Inflammatory macrophage (primary cell): ENCODE measurements at places on chromosomes 11 and 22.

DNA sequence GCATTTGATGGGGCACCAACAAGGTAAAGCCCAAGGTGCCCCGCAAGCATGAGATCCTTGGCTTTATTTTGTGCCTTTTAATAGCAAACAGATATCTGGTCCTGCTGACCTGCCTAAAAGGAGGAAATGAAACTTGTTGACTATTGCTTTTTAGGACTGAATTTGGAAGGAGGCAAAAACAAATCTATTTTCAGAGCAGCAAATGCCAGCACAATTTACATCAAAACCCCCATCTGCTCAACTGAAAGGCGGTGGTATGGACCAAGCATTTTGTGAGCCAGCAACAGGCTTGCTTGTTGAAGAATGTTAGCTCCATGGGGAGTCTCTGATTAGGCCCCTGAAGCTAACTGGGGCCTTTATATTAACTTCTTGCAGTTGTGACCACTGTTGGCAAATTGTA, 192.6 kb upstream of the E2F8 start:
- DNase-seq: no peak

GRCh38 chr11:67680696-67681470, 6.5 kb upstream of the ALDH3B2 start:
- no peak for DNase-seq

DNA sequence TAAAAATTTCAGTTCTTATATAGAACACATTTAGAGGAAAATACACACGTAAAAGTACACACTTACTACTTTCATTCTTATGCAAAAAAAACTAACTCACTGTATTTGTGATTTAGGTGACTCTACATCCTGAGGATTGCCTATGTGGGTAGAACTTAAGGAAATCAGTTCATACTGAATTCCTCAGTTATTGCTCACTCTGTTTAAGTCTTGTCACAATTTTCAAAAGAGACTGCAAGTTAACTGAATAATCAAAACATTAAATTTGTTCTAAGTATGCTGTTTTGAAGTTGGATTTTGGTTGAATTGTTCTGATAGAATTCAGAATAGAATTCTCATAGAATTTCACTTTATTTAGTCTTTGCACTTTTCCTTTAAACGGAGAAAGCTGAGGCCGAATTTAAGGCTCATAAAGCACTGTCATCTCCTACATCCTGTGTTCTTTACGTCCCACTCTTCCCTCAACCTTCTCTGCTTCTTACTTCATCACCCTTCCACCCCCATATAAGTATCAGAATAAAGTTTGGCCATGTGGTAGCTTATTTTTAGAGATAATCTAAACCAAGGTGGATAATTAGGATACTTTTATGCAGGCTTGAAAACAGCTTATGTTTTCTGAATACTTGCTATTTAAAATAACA, 59.8 kb downstream of the APOL5 start:
- DNase-seq: no peak

DNA sequence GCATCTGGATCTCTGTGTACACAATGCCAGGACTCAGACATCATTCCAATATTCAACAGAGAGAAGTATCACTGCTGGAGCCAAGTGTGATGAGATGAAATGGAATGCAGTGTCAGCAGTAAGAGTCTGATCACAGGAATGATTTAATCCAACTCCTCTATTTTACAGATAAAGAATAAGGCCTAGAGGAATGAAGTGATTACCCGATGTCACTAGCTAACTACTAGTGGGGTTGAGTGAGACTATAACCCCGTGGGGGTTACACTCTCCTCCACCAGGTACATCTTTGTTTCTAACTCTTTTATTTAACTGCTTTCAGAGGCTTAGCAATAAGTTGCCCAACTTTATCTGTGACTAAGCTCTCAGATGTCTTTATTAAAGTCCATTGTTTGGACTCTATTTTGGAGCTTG, 94.2 kb upstream of the FAT3 start:
- no peak for DNase-seq

DNA sequence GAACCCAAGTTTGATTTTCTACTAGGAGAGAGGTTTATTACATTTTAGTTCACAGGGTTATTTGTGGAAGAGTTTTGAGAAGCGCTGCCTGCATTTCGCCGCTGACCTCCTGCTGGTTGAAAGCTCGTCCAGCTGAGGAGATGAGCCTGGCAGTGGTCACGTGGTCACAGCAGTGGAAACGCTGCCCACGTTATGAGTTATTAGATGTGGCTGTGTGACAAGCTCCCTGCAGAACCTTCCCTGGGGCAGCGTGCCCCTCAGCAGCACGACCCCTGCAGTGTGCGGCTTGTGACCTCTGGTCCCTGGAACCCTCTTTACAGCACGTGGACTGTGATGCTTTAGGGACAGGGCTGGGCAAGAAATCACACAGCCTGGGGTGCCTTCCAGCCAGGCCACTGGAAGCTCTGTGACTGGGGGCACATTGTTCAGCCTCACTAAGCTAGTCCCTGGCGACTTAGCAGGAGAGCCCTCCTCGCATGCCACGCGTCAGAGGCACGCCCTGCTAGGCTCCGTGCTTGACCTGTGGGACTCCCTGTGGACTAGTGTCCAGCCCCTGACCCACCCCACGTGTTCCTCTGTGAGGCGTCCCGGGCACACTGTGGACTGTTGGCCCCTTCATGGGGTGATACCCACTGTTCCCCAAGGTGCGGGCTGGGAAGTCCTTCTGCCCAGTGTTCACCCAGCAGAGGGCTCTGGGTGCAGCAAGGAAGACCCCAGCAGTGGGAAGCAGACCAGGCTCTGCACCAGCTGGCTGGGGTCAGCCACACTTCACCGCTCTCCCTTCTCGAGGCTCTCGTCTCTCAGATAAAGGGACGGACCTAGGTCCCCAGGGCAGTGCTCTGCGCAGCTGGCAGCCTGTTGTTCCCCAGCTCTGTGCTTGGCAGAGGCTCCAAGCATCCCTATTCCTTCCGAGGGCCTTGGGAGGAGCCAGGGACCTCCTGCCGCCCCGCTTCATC, 349.5 kb downstream of the TBC1D22A start:
- no peak for DNase-seq

GRCh38 chr11:83691451-83691950, 405.3 kb upstream of the CCDC90B start:
- no peak for DNase-seq

DNA sequence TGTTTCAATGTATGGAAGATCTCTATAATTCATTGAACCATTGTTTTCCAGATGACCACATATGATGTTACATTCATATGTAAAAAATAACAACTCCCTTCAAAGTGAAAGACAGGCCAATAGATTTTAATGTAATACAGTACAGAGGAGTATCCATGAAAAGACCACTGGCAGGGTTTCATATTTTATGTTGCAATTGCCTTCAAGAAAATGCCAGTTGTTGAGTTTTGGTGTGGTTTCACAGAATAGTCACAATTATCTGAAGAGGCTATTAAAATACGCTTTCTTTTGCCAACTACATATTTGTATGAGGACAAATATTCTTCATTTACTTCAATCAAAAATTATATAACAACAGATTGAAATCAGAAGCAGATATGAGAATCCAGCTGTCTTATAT, 14.3 kb downstream of the AMOTL1 start:
- DNase-seq: no peak

DNA sequence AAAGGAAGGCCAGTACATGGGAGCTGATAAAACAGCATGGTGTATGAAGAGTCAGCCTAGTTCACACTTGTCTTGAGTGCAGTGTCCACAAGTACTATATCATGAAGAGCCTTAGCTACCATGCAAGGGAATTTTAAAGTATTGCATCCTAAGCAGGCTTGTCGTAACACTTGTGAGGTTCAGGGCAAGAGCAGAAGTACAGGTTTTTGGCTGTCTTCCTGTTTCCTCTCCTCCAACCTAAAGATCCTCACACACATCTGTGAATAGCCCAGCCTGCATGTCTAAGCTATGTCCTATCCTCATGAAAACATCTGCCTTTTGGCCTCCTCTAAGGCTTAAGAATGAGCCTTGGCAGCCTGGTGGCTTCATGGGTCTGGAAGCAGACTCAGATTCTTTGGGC, 34.6 kb upstream of the TMEM123 start:
- DNase-seq: peak; percentile 29

GRCh38 chr11:28654191-28654590, 546.0 kb downstream of the METTL15 start:
- no peak for DNase-seq

DNA sequence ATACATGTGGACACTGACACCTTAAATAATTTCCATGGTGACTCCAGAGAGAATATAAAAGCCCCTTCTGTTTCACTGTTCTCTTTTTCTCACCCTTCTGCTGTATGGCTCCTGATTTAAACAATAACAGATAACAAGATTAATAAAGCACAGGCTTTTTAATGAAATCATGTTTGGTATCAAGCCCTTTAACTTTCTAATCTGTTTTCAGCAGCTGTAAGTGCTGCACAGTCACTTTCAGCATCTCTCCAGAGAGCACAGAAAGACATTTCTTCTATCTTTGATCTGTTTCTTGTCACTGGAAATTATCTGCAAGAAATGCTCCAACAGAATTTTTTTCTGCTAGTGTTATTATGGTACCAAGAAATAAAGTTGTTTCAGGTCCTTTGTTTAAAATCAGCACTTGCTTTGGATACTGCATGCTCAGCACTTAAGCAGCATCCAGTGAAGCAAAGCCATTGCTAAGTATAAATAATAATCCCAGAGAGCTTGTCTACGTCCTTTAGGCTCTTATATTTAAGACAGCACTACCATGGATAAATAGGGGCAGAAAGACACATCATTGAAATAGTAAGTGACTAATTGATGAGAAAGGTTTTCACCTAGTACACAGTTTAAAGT, 134.2 kb upstream of the CARD18 start:
- DNase-seq: no peak

DNA sequence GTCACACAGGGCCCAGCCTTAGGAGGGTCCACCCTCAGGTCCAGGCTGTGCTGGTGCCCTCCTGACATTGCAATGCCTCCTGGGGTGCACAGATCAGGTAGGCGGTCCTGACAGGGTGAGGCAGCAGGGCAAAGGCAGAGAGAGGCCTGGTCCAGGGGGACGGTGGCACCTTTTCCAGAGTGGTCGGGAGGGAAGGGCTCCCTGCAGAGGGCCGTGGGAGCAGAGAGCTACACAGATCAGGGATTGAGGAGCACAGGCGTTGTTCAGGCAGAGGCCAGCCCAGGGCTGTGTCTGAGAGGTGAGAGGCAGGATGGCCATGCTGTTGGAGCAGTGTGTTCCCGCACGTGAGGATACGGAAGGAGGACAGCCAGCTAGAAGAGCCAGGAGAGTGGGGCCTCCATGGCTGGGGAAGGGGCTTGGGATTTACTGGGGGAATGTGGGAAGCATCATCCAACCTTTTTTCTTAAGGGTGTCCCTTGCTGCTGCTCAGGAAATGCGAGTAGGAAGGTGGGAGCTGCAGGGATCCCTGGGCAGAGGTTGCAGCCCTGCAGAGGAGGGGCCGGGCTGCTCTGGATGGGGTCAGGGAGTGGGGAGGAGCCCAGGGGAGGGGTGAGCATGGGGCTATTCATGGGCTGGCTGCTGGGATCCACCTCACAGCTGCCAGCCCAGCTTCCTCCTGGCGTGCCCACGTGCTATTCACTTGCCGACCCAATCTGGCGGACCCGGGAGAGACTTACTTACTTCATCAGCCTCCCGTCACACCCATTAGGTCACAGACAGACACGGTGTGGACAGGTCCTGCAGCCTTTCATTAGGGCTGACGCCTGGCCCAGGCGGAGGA, 1516.4 kb downstream of the TBC1D22A start:
- DNase-seq: no peak

DNA sequence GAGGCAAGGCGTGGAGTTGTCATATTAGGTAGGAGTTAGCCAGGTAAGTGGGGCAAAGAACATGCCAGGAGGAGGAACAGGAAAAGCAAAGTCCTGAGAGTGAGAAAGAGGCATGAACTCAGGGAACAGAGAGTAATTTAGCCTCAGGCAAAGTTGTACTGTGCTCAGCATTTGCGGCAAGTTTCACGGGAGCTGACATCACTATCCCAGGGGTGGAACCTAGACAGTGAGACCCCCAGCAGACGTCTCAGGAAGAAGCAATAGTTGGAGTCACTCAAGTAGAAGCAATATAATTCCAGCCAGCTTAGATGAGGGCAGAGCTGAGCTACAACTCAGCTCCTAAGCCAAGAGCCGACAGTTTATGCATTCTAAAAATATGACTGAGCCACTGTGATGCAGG, 426.0 kb upstream of the ISX start:
- no peak for DNase-seq

GRCh38 chr11:89493431-89493830, 2.3 kb upstream of the NOX4 start:
- no peak for DNase-seq

GRCh38 chr22:23751441-23751996, 607 bp upstream of the ZNF70 start:
- no peak for DNase-seq

GRCh38 chr11:2569321-2569721, 124.5 kb downstream of the KCNQ1 start:
- DNase-seq: no peak

DNA sequence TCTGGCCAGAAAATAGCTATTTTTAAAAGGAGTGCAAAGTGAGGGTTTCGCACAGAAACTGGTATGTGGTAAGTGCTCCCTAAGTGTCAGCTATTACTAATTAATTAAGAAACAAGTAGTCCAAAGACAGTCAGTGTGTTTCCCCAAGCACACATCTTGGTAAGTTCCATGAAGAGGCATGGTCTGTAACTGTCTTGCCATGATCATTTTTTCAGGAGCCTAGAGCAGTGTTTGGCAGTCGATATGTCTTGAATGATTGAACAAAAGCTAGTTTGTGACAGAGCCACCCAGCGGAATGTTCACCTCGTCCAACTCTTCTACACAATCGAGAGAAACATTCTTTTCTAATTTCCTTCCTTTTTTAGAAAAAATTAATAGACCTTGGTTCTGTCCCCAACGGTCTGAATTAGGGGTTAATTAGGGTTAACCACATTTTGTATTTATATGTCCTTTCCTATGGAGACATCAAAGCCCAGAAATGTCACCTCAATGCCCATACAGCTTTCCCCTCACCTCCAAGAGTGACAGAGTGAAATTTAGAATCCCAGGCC, 57.6 kb upstream of the FTH1 start:
- DNase-seq: peak; percentile 55

DNA sequence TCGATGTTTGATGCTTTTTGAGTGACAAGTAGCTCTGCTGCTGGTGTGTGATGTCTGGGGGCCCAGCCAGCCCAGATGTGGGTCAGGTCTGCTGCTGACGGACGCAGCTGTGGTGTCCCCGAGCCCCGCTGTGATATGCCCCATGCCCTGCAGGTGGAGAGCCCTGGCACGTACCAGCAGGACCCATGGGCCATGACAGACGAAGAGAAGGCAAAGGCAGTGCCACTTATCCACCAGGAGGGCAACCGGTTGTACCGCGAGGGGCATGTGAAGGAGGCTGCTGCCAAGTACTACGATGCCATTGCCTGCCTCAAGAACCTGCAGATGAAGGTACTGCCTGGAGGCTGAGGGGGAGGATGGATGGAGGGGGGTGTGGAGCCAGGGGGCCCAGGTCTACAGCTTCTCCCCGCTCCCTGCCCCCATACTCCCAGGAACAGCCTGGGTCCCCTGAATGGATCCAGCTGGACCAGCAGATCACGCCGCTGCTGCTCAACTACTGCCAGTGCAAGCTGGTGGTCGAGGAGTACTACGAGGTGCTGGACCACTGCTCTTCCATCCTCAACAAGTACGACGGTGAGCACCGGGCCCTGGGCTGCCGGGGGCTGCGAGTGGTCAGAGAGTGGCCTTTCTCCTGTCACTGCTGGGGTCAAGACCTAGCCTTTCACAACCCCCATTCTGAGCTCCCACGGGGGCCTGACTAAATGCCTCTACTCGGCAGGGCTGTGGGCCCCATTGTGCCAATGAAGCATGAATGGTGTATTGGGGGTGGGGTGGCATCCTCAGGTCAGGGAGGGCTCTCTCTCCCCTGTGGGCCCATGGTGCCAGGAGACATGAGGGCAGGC, 7.3 kb downstream of the AIP start:
- DNase-seq: no peak
